ENCODE measurements at places on chromosomes 5 and 9.

DNA sequence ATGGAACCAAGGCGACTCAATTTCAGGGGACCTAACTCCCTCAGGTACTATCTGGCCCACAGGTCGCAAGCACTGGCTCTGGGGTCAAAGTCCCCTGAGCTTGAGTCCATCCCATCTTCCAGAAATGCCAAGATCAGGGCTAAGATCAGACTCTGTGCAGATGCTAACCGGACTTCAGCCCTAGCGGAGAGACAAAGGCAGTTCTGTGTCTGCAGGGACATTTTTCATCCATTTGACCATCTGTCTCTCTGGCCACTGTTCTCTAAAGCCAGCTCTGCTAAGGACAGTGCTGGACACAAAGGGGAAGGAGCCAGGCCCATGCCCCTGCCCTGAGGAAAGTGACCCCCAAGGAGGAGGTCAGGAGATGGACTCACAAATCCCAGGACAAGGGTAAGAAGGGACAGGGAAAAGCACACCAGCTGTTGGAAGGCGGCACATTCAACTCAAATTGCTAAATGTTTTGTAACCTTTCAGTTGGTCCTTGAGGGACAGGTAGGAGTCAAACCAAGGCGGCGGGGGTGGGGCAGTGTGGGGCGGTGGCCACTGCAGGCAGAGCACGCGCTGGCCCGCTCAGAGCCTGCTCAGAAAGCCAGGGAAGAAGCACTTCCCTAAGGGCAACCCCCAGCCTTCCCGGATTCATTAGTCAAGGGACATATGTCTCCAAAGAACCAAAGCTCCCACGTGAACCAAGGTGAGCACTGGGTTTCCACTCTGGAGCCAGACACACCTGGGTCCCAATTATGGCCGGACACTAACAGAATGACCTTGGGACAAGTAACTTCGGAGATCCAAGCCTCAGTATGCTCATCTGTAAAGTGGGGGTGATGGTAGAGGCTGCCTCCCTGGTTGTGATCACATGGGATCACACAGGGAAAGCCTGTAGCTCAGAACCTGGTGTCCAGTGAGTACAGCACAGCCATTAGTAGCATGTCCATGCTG is 42.8 kb downstream of the STK10 start:
- no peaks in the 10 kb centered on the region for H3K36me3 ChIP-seq
- H3K27ac ChIP-seq = no peak overlapping the region
- H3K4me1 ChIP-seq = no peaks in the 10 kb centered on the region
- H3K4me3 ChIP-seq = no peak overlapping the region
- no peak for DNase-seq
- no peaks in the 10 kb centered on the region for H3K27me3 ChIP-seq

DNA sequence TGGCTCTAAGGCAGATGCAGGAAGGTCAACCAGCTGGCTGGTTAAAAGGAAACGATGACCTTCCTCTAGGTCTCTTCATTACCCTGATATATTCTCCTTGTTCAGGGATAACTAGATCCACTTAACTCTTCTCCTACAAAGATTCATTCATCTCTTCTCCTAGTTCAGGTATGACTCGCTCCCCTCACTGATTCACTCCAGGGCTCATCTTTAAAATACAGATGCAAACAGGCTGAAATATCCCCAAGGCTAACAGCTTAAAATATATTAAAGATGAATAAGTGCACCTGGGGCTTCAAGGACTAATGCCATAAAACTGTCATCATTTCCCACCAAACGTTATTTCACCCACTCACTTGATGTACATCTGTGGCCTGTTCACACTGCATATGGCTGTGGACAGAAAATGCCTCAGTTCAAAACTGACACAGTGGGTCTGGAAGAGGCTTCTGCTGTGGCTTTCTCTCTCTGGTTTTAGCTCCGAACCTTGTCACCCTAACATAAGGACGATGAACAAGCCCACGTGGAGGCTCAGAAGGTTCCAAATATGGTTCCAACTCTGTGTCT is 366.9 kb downstream of the DEPDC1B start:
- no peak overlapping the region for H3K4me3 ChIP-seq
- no peaks in the 10 kb centered on the region for H3K36me3 ChIP-seq
- H3K4me1 ChIP-seq = no peaks in the 10 kb centered on the region
- H3K27me3 ChIP-seq = no peaks in the 10 kb centered on the region
- peak overlapping the region; percentile 9 for H3K27ac ChIP-seq

- no peaks in the 10 kb centered on the region for H3K36me3 ChIP-seq
- H3K27ac ChIP-seq = no peak overlapping the region
- H3K27me3 ChIP-seq = no peaks in the 10 kb centered on the region
- no peak overlapping the region for H3K4me3 ChIP-seq
- DNase-seq = no peak
Measured at GRCh38 chr5:157116483-157116954, 7.7 kb upstream of the HAVCR2 start.

DNA sequence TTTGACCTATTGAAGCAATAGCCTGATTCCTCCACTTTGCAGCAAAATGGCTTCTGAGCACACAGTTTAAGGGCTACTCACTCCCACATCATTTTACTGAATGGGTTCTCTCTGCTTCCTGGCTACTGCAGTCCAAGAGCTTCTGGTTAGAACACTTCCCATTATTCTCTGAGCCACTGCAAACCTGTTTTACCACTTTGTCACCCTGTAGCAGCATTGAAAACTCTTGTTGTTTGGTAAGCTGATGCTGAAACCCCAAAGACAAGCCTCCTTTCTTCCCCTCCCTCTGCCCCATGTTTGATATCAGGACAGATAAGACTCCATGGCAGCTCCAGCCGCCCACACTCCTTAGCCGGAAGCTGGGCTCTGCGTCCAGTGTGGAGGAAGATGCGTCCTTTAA is 84.4 kb upstream of the RARS1 start:
- H3K4me3 ChIP-seq = no peak overlapping the region
- no peak for DNase-seq
- no peaks in the 10 kb centered on the region for H3K4me1 ChIP-seq
- H3K27ac ChIP-seq = no peak overlapping the region
- no peaks in the 10 kb centered on the region for H3K36me3 ChIP-seq
- H3K27me3 ChIP-seq = no peaks in the 10 kb centered on the region

GRCh38 chr5:150022158-150022531 is 21.6 kb downstream of the HMGXB3 start:
- H3K36me3 ChIP-seq = peaks cover 51% of the 10 kb centered on the region
- H3K4me1 ChIP-seq = no peaks in the 10 kb centered on the region
- no peak for DNase-seq
- no peak overlapping the region for H3K4me3 ChIP-seq
- H3K27ac ChIP-seq = peak overlapping the region; percentile 34

GRCh38 chr5:97181856-97182545 is 1.0 kb downstream of the RIOK2 start:
- H3K27ac ChIP-seq = peak overlapping the region; percentile 81
- peaks cover 18% of the 10 kb centered on the region for H3K36me3 ChIP-seq
- no peak for DNase-seq
- H3K27me3 ChIP-seq = no peaks in the 10 kb centered on the region
- H3K4me3 ChIP-seq = peak overlapping the region; percentile 75
- peaks cover 13% of the 10 kb centered on the region for H3K4me1 ChIP-seq
